ENCODE measurements at places on chromosomes 12 and 14. TPM values are rescaled to one million over a fixed set of nuclear protein-coding genes. Genes with fewer than 3 reads are reported as not detected.

DNA sequence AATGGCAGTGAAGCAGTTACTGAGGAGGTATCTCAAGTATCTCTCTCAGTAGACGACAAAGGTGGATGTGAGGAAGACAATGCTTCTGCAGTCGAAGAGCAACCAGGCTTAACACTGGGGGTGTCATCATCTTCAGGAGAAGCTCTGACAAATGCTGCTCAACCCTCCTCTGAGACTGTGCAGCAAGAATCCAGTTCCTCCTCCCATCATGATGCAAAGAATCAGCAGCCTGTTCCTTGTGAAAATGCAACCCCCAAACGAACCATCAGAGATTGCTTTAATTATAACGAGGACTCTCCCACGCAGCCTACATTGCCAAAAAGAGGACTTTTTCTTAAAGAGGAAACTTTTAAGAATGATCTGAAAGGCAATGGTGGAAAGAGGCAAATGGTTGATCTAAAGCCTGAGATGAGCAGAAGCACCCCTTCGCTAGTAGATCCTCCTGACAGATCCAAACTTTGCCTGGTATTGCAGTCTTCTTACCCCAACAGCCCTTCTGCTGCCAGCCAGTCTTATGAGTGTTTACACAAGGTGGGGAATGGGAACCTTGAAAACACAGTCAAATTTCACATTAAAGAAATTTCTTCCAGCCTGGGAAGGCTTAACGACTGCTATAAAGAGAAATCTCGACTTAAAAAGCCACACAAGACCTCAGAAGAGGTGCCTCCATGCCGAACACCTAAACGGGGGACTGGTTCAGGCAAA lies 216.6 kb downstream of the AKAP6 start:
- no peak for DNase-seq

DNA sequence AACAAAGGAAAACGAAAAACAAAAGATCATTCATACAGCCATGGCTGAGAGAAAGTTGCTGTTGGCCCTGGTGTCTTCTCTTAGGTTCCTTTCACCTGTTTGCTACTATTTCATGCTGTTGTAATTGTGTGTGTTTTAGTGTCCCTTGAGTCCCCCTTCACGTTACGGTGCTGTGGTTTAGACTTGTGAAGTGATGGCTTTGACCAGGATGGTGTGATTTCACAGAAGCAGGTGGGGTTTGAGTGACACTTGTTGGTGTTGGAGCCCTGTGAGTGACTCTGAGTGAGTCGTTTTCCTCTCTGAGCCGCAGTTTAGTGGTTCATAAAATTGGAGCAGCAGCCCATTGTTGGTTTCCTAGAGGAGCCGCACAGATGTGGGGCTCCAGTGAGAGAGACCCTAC lies 635.4 kb downstream of the VRK1 start:
- DNase-seq = no peak

CLEC1B gene
- total RNA-seq = not detected

GRCh38 chr12:63870838-63871237 lies 26.3 kb downstream of the SRGAP1 start:
- no peak for DNase-seq

GABARAPL1 gene
- total RNA-seq = 53.4 TPM

DNA sequence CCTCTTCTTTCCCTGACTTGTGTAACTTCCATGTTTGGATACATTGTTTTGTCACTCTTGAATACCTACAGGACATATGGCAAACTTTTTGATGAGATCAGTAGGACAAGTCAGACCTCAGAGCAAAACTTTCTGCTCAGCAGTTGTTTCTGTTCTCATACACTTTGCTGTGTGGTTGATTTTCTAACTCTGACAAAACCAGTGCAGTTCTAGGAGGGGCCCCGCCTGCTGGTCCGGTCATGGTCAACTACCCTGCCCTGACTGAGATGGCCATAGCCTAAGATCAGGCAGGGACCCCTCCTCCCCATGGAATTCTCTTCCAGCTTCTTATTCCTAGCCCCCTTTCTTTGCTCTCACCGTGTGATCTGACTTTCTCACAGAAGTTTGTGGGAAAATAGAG lies 92.8 kb downstream of the OTOGL start:
- no peak for DNase-seq

DNA sequence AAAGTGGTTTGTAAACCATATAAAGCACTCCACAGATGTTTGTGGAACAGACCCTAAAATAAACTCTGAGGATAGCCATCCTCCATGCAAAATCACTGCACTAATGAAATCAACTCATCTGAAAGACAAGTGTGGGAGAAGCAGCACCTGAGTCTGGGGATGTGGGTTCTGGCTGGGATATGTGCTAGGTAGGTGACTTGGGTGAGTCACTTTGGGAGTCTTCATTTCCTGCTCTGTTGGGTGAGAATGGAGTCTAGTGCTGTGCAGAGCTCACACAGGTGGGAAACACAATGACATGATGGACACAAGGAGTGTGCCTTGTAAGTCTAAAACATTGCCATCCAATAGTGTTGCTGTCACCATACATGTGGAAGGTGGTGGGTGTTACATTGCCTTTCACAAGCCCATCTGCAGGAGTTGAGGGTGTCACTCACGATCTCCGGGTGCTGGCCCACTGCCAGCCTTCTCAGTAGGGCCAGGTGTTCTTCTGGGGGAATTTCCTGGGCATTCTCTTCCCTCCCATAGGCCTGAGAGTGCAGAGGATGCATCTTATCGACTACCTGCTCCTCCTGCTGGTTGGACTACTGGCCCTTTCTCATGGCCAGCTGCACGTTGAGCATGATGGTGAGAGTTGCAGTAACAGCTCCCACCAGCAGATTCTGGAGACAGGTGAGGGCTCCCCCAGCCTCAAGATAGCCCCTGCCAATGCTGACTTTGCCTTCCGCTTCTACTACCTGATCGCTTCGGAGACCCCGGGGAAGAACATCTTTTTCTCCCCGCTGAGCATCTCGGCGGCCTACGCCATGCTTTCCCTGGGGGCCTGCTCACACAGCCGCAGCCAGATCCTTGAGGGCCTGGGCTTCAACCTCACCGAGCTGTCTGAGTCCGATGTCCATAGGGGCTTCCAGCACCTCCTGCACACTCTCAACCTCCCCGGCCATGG lies 2.0 kb downstream of the SERPINA4 start:
- no peak for DNase-seq

VRTN gene
- total RNA-seq = 104 TPM

DNA sequence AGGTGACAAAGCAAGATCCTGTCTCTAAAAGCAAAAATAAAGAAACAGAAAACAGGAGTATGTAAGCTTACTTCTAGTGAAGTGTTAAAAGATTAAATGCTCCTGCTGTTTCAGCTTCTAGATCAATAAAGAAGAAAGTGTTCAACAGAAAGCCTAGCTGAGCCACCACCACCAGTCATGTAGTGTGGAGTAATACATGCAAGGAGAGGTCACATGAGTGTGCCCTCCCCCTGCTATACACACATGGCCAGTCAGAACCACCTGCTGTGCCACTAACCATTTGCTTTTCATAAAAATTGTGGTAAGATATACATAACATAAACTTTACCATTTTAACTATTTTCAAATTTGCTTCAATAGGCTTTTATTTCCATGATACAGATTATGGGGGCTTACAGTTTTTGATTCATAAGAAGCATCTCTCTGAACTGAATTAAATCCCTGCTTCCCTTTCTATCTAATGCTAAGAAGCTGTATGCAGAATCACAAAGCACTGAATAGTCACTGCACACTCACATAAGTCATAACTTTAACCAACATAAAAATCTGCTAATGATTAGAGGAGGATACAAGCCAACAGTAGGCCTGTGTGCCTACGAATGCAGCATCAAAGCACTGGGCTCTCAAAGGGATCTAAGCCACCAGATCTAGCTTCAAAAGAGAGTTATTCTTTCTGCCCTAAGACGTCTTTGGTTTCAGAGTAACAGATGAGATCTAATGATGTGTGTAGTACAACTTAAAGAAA lies 515.5 kb downstream of the C12orf50 start:
- no peak for DNase-seq

DBX2 gene
- total RNA-seq = not detected

DNA sequence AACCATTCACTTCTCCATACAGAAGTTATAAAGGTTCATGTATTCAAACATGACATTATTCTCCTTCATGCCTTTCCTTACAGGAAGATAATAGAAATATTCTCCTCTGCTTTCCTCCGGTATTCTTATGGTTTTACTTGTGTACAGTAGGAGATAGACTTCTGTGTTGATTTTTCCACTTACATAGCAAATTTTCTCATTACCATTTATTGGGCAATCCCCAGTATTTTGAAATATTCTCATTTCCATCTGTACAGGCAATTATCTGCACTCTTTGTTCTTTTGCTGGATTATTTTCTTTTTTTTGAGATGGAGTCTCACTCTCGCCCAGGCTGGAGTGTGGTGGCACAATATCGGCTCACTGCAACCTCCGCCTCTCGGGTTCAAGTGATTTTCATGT lies 11.0 kb downstream of the PXMP2 start:
- DNase-seq = no peak
